Choroid plexus epithelial cell (primary cell): ENCODE measurements at places on chromosomes 4 and X.

DNA sequence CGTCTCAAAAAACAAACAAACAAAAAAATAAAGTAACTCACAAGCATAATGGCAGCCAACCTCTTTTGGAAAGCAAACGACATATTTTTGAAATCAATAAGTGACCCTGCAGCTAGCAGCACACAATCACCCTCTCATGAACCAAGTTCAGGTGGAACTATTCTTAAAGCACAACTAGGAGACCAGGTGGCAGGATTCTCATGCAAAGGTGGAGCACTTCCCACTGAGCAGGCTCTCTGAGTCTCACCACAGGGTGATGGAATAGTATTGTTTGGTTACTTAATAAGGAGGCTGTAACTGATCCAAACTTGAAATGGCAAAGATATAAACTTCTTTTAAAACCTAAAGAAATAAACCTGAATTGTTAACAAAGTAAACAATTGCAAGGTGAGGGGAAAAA lies 1293.1 kb downstream of the PCDH19 start:
- DNase-seq: no peak

DNA sequence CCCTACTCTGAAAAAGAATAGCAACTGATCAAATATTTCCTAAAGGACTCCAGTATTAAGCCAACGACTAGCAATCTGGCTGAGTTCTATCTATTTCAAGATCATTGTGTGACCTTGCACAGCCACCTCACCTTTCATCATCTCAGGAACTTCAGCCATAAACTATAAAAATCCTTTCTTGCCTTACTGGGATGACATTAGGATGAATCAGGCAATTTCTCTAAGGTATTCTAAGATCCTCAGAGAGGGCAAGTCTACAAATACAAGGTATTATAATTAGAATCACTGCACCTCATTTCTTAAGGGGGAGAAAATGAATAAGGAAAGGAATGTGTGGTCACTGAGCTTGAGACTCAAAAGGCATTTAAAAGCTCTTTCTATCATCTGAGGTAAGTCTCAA lies 152.6 kb downstream of the GRIA3 start:
- DNase-seq: no peak

DNA sequence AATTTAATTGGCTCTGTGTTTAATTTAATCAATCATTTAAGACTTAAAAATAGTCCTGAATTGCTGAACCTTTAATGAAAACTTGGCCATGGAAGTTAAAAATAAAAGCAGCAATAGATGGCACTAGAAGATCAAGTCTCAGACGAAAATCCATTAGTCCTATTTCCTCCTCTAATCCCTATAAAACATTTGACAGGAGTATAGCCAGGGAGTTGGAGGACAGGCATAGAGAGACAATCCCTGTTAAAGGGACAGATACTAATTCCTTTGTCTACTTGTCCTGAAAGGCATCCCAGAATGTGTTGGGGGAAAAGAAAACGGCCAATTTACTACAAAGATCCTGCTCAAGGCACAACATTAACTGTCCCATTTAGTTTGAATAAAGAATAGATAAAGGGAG lies 276.3 kb upstream of the TACR3 start:
- peak; percentile 1 for DNase-seq

DNA sequence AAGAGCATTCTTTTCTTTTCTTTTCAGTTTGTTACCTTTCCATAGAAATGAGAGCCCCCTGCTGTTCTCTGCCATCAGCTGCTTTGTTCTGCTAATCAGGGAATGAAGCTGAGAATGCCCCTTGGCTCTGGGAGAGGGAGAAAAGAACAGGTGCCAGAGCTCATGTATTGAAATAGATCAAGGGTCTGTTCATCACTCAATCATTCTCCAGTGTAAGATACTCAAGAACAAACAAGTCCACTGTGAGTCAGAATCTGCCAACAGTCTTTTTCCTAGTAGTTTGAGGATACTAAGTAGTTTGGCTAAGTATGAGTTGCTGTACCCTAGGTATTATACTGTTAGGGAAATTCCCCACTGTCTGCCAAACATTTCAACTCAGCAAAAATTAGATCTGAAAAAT lies 144.3 kb downstream of the RTL3 start:
- no peak for DNase-seq

DNA sequence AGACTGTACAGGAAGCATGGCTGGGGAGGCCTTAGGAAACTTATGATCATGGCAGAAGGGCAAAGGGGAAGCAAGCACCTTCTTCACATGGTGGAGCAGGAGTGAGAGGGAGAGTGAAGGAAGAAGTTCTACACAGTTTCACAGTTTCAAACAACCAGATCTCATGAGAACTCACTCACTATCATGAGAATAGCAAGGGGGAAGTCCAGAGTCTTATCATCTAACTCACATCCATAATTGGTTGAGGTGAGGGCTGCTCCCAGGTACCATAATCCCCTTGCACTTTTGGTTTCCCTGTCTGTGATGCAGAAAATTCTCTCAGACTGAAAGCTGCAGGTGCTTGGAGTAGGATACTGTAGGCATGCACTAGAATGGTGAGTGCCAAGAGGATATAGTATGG lies 233.8 kb upstream of the CPEB2 start:
- no peak for DNase-seq

- DNase-seq: no peak
These were observed 57.2 kb downstream of the DIPK2B start for GRCh38 chrX:45143455-45143854.

GRCh38 chr4:110344165-110344564 lies 131.8 kb upstream of the ENPEP start:
- peak; percentile 68 for DNase-seq

- DNase-seq: no peak
These were observed 36.1 kb downstream of the COQ2 start for GRCh38 chr4:83248486-83248885.

GRCh38 chr4:8517946-8518345 lies 62.2 kb upstream of the GPR78 start:
- no peak for DNase-seq

DNA sequence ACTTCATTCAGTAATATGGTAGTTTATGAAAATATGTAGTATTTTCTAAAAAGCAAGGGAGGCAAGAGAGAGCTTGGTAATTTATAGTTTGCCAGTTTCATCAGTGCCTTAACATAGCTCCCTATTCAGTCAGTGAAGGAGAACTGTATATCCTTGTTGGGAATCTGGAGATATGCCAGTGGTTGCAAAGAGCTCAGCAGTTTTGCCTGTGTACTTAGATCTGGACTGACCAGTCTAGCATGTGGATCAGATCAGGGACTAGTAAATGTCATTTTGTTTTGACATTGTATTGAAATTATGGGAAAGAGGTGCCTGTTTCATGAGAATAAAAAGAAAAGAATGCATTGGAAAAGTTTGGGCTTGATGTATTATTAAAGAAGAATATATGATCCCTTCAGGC lies 88.6 kb downstream of the ZIC3 start:
- DNase-seq: no peak

DNA sequence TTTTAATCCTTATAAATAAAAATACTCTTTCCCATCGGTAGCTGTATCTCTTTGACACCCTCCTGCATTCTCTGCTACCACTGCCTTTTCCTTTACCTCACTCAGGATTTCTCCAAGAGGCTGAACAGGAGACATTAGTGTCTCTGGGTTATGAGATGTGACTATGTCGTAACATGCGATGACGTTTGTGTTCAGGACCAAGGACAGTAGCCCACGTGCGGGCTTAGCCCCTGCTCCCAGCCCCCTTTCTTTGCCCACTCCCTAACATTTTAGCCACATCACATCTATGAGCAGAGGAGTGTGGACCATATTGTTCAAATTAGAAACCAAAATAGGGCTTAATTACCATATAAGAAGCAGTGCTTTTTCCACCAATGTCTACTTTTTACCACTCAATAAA lies 369.3 kb downstream of the FBXW7 start:
- peak; percentile 6 for DNase-seq

- DNase-seq: no peak
These were observed 79.0 kb downstream of the PDE5A start for GRCh38 chr4:119549639-119550038.

DNA sequence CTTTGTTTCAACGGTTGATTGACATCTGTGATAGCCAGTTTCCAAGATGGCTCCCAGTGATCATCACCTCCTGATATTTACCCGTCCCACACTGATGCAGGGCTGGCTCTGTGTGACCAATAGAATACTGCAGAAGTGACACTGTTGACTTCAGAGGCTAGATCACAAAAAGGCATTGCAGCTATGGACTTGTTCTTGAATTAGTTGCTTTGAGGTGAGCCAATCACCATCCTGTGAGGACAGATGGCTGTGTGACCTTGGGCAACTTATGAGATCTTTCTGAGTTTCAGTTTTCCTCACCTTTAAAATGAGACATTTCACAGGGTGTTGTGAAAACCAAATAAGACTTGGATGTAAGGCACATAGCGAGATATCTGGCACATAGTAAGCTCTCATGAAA lies 1.8 kb upstream of the GPR82 start:
- no peak for DNase-seq

GRCh38 chrX:39998636-39999406 lies 98.9 kb downstream of the BCOR start:
- no peak for DNase-seq

- DNase-seq: no peak
These were observed 103.7 kb downstream of the AKAP4 start for GRCh38 chrX:50097071-50097470.

DNA sequence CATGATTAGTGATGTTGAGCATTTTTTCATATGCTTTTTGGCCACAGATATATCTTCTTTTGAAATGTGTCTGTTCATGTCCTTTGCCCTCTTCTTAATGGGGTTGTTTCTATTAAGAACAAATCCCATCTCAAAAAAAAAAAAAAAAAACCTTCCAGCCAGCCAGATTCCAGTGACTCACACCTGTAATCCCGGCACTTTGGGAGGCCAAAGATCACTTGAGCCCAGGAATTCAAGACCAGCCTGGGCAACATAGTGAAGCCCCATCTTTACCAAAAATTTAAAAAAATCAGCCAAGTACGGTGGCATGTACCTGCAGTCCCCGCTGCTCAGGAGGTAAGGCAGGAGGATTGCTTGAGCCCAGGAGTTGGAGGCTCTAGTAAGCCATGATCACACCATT lies 5.1 kb downstream of the RAB33B start:
- DNase-seq: no peak

DNA sequence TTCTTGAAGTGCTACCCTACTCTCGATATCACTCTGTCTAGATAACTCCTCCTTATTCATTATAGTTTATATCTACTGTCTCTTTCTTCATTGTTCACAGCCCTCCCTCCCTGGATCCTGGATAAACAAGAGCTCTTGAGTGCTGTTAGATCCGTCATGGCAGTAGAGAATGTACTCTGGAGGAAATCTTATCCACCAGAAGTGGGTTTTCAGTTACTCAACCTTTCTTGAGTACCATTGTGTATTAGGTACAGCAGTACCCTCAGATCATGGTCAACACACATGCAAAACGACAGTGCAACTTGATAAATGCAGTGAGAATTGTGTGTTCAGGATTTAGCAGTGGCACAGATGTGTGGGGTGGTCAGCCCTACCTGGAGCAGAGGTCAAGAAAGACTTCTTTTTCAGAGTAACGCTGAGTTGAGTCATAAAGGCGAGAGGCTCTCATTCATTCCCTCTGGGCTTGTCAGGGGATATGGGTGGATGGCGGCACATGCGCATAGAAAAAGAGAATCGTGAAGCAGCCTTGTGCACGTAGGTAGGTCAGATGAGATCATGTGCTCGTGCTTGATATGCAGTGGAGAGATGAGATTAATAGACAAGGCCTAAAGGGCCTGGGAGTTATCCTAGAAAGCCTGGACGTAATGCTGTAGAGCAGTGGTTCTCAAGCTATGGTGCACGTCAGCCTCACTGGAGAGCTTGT lies 89.5 kb downstream of the SNX25 start:
- no peak for DNase-seq

- no peak for DNase-seq
These were observed 30.7 kb downstream of the SPARCL1 start for GRCh38 chr4:87498446-87498900.

GRCh38 chrX:12753366-12753765 lies 37.8 kb upstream of the PRPS2 start:
- DNase-seq: no peak

- DNase-seq: peak; percentile 41
These were observed 6.5 kb downstream of the FAM199X start for GRCh38 chrX:104172788-104173187.

DNA sequence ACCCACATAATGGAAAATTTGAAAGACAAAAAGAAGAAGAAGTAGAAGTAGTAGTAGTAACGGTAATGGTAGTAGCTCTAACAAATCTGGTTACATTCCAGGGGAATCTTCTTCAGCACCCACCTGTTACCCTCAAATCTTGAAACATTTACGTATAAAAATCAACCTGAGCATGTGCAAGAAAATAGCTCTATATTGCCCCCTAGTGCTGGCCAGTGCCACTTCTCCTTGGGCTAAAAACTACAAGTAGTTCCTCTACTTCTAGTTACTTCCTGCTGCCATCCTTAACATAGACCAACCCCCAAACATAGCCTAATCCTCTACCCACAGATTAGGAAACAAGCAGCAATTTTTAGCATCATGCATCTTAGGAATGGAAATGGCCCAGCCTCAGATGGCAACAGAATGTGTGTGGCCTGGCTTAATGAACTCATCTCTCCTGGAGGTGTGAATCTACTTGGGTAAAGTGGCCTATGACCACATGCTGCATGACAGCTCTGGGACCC lies 3.1 kb downstream of the PDGFC start:
- DNase-seq: peak; percentile 91

- peak; percentile 86 for DNase-seq
These were observed 76.8 kb upstream of the DDX53 start for GRCh38 chrX:22922961-22923360.

GRCh38 chrX:110167952-110168451 lies 149.9 kb downstream of the AMMECR1 start:
- peak; percentile 25 for DNase-seq

GRCh38 chr4:1333256-1333655 lies 13.8 kb upstream of the UVSSA start:
- no peak for DNase-seq

- no peak for DNase-seq
These were observed 267.6 kb downstream of the TENM3 start for GRCh38 chr4:182510836-182511235.

DNA sequence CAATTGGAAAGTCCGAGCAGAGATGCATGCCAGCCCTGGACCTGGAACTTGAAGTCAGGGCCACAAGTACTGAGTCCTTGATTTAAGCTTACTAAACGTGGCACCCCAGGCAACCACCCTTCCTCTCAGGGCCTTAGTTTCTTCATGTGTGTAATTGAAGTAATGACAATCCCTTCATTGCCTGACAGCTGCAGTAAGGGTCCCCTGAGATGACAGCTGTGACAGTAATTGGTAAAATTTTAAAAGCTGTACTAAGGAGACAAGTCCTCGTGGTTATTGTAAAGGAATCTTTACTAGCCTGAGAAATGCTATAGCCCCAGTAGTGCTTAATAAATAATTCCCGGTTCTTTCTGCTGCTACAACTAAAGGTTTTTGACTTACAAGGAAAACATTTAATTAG lies 175.1 kb upstream of the RADX start:
- no peak for DNase-seq

- no peak for DNase-seq
These were observed 383.3 kb downstream of the SMARCA1 start for GRCh38 chrX:129139837-129140598.

GRCh38 chrX:110276778-110277177 lies 41.1 kb downstream of the AMMECR1 start:
- DNase-seq: no peak

GRCh38 chr4:119638359-119638758 lies 9.8 kb upstream of the PDE5A start:
- DNase-seq: no peak

- peak; percentile 16 for DNase-seq
These were observed 124.7 kb upstream of the CPEB2 start for GRCh38 chr4:14877246-14878225.

- DNase-seq: peak; percentile 35
These were observed 102.8 kb downstream of the ITIH6 start for GRCh38 chrX:54695231-54695630.
